ENCODE measurements at places on chromosomes 3 and 15. TPM values are rescaled to one million over a fixed set of nuclear protein-coding genes. Genes with fewer than 3 reads are reported as not detected.

GRCh38 chr3:180690061-180690460, 10.8 kb upstream of the CCDC39 start:
- DNase-seq = no peak

Gene GCSAM
- 4.8 TPM for total RNA-seq

DNA sequence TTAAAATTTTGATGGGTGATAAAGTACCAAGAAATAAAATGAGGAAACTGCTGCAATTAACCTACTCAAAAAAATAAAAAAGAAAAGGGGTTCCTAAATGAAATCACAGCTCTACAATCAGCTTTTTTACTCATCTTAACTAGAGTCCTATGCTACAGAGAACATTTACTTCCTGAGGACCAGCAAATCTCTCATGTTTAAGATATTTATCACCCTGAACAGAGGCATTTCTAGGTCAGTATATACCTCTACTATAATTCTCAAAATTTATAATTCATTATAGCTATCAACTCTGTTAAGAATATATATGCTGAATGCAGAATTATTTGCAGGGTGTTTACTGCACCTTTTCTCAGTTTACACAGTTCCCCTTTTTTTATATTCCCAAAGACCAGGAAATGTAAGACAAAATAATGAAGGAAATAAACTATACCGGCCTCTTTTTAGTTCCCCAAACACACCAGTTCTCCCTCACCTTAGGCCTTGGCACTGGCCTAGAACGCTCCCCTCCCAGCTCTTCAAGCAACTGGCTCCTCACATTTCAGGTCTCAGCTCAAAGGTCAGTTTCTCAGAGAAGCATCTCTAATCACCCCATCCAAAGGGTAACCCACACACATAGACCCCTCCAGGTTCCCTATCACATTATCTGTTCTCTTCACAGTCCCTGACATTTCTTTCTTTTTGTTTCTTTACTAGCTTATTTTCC, 71.1 kb downstream of the LRRFIP2 start:
- no peak for DNase-seq

Gene SKOR1
- total RNA-seq = 0.16 TPM

Gene SPESP1
- total RNA-seq = 0.86 TPM

DNA sequence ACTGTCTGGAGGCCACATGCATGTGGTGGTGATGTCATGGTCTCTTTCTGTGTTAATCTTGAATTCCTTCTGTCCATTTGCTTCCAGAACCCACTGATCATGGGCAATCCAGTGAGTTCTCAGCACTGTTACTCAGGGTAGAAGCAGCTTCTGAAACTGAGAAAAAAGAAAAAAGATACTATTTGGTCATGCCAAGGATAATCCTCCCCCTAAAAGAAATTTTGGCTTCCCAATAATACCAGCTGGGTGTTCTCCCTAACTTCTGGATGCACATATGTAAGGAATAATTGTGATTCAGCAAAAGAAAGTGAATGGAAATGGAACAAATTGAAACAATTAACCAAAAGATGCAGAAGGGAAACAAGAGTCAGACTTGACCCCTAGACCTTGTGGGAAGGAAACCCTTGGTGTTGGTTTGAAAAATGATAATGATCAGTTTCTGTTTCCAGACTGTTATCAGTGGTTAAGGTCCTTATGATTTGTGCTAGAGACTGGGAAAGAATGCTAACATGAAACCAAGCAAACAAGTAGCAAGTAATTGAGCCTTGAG, 92.3 kb downstream of the RBMS3 start:
- no peak for DNase-seq

GRCh38 chr3:10198761-10199649, 34.3 kb downstream of the IRAK2 start:
- DNase-seq = peak; percentile 55

DNA sequence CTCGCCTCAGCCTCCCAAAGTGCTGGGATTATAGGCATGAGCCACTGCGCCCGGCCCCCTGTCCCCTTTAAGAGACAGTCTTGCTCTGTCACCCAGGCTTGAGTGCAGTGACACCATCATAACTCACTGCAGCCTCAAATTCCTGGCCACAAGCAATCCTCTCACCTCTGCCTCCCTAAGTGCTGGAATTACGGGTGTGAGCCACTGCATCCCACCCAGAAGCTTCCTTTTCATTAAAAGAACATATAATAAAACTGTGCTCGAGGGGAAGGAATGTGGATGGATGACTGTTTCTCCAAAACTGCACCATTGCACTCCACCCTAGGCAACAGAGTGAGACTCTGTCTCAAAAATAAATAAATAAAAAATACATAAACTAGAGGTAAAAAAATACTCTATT, 70.1 kb downstream of the NCEH1 start:
- DNase-seq = no peak

Gene NANOGP8
- total RNA-seq = not detected

GRCh38 chr3:185711255-185711870, 113.5 kb downstream of the IGF2BP2 start:
- no peak for DNase-seq

GRCh38 chr3:127412578-127413317, 124.9 kb upstream of the PRR20G start:
- no peak for DNase-seq

DNA sequence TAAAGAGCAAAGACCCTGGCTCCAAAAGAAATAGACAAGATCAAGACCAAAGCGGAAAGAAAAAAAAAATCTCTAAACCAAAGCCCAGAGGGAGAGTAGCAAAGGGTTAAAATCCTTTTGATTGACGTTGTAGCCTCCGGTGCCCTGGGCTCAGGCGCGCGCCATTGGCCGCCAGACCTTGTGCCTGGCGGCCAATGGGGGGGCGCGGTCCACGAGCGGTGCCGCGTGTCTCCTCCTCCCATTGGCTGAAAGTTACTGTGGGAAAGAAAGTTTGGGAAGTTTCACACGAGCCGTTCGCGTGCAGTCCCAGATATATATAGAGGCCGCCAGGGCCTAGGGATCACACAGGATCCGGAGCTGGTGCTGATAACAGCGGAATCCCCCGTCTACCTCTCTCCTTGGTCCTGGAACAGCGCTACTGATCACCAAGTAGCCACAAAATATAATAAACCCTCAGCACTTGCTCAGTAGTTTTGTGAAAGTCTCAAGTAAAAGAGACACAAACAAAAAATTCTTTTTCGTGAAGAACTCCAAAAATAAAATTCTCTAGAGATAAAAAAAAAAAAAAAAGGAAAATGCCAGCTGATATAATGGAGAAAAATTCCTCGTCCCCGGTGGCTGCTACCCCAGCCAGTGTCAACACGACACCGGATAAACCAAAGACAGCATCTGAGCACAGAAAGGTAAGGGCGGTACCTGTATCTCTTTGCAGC, at the start of gene HES1:
HES1 (plus strand) TSS at position 343 of the 713 bp plus-strand sequence; CDS start at position 576, 233 bp downstream.
- peak; percentile 34 for DNase-seq

GRCh38 chr3:152865668-152866245, 30.8 kb downstream of the P2RY1 start:
- no peak for DNase-seq

DNA sequence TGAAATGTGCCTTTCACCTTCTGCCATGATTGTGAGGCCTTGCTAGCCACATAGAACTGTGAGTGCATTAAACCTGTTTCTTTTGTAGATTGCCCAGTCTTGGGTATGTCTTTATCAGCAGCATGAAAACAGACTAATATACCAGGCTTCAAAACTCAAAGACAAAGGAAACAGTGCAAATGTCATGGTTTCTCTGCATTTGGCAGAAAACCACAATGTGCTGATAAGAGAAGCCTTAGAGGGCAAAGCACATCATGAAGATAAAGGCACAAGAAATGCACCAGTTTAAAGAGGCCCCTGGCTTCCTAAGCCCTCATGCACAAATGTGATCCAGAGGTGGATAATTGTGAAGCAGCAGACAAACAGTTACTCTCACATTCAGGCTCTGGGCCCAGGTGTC, 259.2 kb downstream of the CPNE4 start:
- no peak for DNase-seq
